ENCODE measurements at places on chromosomes 6 and 20.

DNA sequence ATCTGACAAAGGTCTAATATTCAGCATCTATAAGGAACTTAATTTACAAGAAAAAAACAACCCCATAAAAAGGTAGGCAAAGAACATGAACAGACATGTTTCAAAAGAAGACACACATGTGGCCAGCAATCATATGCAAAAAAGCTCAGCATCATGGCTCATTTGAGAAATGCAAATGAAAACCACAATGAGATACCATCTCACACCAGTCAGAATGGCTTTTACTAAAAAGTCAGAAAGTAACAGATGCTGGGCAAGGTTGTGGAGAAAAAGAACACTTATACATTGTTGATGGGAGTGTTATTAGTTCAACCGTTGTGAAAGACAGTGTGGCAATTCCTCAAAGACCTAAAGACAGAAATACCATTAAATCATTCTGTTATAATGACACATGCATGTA lies 289.9 kb upstream of the MMS22L start:
- no peak for DNase-seq

DNA sequence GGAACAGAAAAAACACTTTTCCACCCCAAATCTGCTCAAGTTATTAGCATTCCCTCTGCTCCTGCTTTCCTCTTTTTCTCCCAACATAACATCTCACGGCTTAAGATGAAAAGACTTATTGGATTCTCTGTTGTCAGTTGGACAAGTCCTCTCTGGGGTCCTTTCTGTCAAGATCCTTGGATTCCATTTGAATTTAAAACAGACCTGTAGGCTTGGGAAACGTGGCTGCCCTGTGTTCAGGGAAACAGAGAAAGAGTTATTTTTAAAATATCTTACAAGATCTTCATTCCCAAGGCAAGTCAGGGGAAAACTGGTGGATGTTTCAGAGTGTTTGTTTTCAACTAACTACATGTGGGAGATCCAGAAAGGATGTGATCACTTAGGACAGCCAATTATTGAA lies 322.9 kb downstream of the SAMD5 start:
- no peak for DNase-seq

DNA sequence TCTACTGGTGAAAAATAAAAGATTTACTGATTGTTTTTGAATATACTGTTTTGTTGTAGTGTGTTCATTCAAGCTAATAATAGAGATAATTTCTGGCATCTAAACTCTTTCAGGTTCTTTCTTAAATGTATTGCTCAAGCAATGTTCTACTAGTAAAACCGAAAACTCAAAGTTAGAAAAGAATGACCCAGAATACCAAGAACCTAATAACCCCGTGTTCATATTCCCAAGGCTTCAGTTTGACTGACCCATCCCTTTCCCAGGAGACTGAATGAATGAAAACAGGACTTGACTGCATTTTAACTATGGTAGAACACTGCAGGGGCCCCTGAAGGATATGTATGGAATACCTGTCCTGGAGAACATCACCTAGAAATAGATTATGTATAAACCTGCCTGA lies 375.3 kb downstream of the MAFB start:
- no peak for DNase-seq

GRCh38 chr6:99614430-99615186 lies 8.0 kb downstream of the PRDM13 start:
- DNase-seq: no peak

DNA sequence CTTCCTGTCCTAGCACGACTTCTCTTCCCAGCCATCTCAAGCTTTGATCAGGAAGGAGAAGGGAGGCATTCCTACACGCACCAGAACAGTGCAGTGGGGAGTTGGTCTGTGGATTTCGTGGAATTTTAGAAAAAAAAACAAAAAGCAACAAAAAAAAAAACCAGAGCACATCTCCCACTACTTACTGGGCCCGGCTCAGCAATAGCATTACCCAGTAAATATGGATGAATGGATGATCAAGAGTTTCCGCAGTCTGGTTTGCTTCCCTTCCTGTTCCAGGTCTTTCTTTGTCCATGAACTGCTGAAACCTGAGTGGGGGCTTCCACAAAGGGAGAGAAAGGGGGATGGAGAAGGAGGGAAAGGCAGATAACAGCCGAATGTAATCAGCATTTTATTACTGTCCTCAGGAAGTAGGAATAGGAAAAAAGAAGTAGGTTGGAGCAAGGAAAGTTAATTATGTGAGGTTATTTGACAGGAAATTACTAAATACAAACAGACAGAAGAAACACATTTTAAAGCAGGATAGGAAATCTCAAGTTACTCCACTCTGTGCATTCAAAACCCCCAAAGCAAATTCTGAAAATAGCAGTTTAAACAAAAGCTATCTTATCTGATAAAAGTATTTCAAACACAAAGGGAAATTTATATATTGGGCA lies 349.0 kb downstream of the PRL start:
- DNase-seq: no peak

DNA sequence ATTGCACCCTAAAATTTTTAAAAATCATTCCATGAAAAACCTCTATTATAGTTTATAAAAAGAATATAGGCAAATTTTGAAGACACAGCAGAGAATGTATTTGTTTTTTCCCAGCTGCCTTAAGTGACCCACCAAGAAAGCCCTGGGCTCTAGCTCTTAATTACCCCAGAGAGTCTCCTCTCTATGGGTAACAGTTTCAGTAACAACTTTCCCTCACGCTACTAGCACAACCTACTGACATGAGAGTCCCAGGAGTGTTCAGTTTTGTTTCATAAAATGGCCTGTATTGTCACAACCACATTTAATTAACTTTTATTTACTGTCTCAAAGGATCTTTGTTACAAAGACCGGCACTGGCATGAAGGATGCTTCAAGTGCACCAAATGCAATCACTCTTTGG lies 41.5 kb downstream of the FHL5 start:
- no peak for DNase-seq

GRCh38 chr6:34138191-34138590 lies 7.7 kb downstream of the GRM4 start:
- DNase-seq: no peak

- DNase-seq: no peak
Measured at GRCh38 chr6:52643158-52643557, 27.8 kb upstream of the TMEM14A start.

DNA sequence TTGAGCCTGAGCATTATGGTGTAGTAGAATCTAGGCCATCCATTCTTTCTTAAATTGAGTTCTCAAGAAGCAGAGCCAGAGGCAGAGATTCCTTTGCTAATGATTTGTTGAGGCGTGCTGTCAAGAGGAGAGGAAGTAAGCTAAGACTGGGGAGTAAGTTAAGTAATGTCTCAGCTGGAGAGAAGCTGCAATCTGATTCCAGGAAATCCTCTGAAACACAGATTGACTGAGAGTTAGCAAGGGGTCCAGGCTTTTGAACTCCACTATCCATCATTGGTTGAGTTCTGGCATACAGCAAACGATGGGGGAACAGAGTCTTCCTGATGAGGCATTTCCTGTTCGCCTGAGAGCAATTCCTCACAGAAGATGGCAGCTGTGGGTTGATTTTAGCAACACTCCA lies 207.4 kb upstream of the RAB32 start:
- DNase-seq: no peak

GRCh38 chr6:39931607-39932006 lies 2.7 kb downstream of the MOCS1 start:
- DNase-seq: no peak

DNA sequence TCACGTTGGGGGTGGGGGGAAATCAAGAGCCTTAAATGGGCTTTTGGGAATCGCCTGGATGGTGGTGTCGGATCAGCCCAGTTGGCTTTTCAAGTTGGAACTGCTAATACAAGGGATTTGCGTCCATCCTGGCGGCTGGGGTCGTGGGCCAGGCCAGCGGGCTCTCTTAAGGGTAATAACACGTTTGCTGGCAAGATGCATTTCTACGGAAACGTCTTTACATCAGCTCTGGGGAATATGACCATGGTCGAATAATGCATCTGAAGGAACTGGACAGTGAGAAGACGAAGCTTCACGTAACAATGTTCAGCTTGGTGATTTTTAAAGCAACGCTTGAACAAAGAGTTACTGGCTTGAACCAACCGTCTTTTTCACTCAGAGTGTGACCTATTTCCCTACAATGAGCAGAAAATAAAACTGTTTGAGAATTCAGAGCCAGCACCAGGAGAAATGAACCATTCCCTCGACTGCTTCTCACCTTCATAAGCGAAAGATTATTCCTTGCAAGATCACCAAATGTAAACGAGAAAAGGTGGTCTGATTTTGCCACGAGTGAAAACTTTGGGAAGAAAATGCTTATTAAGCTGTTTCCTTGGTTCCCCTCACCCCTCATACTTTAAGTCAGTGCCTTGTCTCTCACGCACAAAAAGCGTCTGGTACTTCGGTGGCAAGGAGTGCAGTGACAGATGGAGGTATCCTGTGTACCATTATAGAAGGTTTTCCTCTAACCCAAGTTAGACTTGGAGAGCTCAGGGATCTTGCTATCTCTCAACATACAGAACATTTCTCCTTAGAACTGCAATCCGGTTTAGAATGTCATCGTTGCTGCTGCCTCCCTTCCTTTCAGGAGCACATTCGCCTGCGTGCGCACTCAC lies 1.4 kb upstream of the MARCKS start:
- DNase-seq: peak; percentile 58

DNA sequence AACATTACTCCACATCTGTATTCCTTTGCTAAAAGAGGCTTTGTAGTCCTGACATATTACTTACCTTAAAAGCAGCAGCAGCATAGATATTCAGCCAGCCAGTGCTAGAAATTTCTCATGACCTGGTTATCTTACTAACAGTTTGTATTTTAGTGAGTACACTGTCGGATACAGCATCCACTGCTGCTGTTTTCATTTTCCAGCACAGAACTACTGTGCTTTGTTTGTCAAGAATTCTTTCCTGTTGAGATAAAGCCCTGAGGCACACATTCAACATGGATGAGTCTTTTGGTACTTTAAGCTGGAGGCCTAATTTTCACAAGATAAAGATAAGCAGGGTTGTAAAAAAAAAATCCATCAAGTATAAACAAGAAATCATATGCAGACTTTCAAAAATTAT lies 311.2 kb upstream of the OPRM1 start:
- DNase-seq: no peak

- no peak for DNase-seq
Measured at GRCh38 chr20:11379257-11380011, 538.3 kb upstream of the BTBD3 start.

DNA sequence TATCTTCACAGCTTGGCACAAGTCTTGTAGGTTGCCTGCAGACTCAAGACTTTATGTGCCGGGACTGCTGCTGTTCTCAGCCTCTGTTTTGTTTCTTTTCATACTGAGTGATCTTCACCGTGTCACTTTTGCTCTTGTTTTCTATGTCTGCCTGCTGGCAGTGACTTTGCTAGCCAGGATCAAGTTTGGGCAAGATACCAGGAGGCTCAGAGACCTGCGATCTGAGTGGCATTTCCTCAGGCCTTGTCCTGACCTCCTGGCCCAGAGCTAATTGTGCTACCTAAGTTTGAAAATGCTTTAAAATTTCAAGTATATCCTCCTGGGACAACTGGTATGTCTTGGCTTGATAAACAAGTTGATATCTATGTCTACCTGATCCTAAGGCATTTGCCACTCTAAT lies 57.2 kb downstream of the DOK5 start:
- no peak for DNase-seq

GRCh38 chr6:70668499-70668812 lies 773 bp downstream of the SMAP1 start:
- no peak for DNase-seq

DNA sequence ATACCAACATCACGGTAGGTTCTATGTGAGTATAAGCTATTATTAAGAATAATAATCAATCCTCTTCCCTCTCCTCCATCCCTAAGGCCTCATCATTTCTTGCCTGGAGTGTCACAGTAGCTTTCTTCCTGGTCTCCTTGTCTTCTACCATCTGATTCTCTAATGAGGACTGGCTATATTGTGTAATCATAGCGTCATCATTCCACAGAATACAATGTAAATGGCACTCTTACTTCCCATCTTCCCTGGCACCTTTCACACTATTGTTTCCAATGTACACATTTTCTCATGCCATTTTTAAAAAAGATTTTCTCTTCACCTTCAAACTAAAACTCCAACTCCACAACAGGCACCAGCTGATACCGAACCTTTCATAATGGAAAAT lies 2.2 kb upstream of the BTN3A2 start:
- DNase-seq: no peak

- no peak for DNase-seq
Measured at GRCh38 chr20:30513050-30513628, 744.3 kb upstream of the DEFB115 start.

GRCh38 chr20:18314786-18315406 lies 26.6 kb downstream of the ZNF133 start:
- no peak for DNase-seq

DNA sequence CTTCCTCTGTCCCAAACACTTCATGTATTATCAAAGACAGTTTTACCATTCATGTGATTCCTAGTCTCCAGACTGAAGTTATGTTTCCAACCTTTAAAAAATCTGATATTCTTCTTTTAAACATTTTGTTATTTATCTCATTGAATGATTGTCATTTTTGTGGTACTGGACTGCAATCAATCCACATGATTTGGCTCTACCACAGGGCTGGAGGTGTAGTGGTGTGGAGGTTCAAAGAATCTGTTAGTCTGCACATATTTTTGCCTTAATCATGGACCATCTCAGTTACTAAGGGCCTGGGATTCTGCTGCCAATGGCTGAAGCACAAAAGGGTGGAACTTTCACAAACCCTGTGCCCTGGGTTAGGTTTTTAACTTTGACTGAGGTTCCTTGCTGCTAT lies 164.1 kb upstream of the JAG1 start:
- no peak for DNase-seq

DNA sequence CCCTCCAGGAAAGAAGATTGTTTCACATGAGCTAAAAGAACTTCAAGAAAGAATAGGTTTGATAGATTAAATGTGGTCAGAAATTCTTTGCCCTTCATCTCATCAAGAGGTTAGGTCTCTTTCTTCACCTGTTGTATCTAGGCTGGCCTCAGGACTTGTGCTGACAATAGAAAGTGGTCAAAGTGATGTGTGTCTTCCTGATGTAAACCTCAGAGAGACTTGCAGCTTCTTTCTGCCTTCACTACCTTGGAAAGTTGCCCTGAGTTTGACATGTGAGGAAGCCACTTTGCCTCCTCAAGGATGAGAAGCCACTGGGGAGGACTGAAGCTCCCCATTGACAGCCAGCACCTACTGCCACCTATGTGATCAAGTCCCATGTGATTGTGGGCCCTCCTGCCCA lies 46.3 kb downstream of the TBPL1 start:
- no peak for DNase-seq

DNA sequence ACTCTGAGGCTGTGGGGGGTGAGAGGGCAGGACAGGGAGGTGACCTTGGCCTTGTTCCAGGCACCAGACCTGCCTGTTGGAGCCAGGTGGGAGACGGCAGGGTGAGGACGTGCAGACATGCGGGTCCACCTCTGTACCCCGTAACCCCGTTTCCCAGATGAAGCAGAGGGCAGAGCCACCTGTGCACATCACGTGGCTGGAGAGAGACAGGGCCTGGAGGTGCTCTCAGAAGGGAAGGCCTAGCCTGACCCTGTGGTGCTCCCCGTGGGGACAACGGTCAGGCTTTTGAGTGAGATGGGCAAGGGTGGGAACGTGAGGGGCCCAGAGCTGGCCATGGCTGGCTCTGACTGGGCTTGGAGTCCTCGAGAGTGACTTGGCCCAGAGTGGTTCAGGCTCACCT lies 6.6 kb downstream of the NTSR1 start:
- DNase-seq: no peak
